SW480 (cell line): ENCODE measurements at places on chromosomes 7 and 10.

- DNase-seq = no peak
These were observed 894.5 kb upstream of the MBL2 start for GRCh38 chr10:53667063-53667462.

DNA sequence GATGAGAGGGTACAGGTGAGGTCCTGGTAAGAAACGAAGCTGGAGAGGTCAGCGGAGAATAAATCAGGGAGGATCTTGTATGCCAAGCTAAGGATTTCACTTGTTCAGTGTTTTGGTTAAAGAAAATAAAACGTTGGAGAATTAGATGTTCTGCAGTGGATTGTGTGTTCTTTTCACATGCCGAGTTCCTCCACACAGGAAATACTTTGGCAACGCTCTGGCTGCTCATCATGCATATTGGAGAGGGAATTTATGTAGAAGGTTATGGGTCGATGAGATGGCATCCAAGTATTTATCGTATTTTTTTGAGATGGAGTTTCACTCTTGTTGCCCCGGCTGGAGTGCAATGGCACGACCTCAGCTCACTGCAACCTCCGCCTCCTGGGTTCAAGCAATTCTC, 11.0 kb downstream of the RPS24 start:
- DNase-seq = no peak

DNA sequence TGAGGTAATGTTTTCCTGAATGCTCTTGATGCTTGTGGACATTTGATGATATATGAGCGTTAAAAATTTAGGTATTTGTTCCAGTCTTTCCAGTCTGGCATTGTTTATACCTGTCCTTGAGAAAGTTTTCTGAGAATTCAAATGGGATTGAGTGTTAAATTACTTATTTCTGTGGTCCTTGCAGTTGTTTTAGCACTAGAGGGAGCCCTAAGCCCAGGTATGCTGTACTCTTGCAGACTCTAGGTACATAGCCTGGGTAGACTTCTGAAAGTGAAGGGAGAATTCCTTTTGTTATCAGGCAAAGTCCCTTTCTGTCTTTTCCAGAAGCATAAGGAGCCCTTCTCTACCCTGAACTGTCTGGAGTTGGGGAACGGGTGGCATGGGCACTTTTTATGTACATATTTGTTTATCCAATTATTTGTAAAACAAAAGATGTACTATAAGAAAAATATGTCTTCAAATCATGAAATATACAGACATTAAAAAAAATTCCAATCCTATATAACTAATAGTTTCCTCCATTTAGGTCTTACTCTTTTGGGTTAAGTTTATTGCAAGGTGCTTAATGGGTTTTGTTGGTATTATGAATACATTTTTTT, 262.1 kb downstream of the ATRNL1 start:
- DNase-seq = peak; percentile 77

GRCh38 chr7:140972876-140973829, 41.6 kb downstream of the MRPS33 start:
- no peak for DNase-seq

DNA sequence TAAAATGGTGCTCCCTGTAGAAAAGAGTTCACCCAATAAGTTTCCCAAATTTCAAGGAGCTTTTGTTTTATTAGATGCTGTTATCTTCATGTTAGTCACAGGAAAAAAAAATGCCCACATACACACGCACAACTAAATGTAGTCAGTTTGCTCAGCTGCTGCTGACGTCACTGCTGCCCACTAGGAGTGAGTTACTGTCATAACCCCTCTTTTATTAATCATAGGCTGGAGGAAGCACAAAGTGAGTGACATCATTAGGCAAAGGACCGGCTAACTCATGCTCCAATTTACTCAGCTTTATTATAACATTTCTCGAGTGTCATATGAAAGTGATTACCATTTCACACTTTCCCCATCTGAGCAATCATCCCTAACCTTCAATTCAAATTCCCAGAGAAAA, 6.7 kb upstream of the INHBA start:
- DNase-seq = peak; percentile 26

DNA sequence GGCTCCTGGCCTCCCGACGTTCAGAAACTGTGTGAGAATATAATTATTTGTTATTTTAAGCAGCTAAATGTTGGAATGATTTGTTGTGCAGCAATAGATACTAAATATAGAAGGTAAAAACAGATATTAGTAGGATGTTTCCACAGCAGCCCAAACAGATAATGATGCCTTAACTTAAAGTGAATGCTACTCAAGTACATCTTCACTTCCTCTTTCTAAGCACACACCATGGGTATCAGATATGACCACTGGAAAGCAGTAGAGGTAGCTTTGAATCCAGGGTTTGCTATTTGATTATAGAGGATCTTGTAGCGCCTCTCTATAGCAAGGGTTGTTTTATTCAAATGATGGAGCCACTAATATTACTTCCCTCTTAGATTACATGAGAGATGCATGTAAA, 38.2 kb upstream of the BET1 start:
- DNase-seq = no peak

DNA sequence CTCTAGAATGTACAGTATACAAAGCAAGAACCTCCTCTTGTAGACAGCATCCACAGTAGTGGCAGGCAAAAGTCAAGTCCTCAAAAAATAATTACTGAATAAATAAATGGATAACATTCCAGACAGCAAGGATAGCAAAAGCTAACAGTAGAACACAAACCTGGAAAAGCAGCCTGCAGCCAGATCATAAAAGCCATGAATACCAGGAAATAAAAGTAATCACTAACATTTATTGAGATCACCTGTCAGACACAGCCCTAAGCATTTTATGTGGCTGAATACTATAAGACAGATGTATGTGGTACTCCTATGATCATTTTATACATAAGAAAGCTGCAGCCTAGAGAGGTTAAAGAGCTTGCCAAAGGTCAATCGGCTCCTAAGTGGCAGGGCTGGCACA, 34.0 kb downstream of the CUL2 start:
- DNase-seq = no peak

- DNase-seq = peak; percentile 34
These were observed 167.7 kb upstream of the MKLN1 start for GRCh38 chr7:131159961-131160361.

DNA sequence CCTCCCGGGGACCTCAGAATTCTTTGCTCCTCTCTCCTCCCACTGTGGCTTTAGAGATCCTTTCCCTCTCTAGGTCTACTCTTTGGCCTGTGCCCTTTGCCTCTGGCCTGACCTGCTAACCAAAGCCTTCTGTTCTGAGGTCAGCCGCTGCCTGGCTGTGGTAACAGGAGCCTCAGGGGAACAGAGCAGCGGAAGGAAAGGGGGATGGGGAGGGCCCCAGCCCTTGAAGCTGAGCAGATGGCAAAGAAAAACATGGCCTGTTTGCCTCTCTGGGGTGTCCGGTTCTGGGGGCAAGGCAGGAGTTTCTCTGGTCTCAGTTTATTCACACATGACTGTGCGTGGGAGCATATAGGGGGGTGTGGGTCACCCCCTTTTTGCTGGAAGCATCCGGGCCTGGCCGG, 28.2 kb downstream of the COL26A1 start:
- DNase-seq = peak; percentile 79

DNA sequence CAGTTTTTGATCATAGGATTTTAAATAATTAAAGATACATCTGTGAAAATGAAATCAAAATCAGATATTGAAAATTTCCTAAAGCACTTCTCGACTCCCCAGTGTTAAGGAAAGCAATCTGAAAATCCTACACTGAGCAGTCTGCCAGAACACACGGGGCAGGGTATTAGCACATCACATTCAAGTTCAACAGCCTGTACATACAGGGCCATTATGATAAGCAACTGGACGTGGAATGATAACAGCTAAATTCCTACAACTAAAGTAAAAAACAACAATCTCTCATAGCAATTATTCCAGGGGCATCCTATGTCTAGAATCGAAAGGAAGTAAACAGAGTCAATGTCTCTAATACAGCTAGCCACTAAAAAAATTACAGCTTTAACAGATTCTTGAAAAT, 31.7 kb downstream of the TRDMT1 start:
- no peak for DNase-seq

DNA sequence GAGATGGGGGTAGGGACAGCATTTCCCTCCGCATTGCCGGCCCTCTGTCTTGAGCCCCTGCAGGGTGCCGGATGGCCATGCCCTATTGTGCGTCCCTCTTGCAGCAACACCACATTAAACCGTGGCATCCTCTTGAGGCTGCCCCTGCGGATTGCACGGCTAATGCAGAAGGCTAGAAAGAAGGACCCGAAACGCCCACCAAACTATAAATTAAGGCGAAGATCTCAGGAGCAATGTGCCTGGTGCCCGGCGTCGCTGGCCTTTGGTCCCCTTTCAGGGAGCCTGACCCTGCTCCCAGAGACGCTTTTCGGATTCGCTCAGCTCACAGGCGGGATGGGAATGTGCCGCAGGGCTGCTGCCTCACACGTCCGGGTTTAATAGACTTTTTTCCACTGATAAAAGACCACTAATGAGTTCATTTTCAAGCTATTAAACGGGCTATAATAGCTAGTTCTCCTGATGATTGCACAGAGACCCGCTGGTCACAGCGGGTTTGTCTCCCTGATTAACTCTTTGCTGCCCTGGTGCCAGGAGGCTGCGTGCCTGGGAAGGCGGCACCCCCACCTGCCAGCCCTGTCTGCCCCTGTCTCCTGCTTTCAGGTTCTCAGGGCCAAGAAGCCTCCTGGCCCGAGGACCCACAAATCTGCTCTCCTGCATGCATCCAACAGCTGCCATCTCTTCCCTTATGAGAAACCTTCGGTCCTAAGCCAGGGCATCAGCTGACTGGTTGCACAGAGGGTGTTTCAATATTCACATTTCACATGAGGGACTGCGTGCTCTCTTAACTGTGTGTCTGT, 128.3 kb downstream of the ADARB2 start:
- no peak for DNase-seq

DNA sequence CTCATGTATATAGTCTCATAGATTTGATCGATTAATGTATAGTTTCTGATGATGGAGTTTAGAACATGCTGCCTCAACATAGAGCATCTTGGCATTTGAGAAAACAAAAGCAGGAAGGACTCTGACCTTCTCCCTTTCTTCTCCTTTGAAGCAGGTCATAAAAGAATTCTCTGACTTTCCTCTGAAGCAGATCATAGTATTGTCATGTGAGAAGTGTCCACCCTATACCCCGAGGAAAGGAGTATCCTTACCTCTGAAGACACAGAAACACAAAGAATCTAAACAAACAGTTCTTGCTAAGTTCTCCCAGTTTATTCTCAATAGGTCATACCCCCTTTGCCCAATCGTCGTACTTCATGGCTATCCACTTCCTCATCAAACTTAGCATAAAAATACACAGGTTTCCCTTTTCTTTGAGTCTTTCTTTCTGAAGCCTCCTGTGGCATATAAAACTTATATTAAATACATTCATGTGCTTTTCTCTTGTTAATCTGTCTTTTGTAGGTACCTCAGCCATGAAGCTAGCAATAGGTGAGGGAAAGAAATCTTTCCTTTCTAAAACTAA, 194.9 kb downstream of the REEP3 start:
- no peak for DNase-seq

DNA sequence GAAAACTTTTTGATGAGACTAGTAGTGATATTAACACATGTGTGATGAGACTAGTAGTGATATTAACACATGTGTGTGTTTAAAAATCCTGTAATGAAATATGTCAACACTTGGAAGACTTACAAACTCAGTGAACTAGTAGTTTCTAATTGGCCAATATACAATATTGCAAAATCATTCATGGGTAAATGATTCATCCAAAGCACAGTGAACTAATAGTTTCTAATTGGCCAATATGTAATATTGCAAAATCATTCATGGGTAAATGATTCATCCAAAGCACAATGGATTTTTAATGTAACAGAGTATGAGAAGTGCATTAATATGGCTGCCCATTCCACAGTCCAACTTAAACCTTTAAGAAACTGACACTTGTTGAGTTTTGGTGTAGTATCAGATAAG, 77.8 kb downstream of the ATAD1 start:
- no peak for DNase-seq

- DNase-seq = no peak
These were observed 243.8 kb downstream of the GLI3 start for GRCh38 chr7:41992881-41993867.

- DNase-seq = no peak
These were observed 183.0 kb downstream of the RAB11FIP2 start for GRCh38 chr10:117863771-117864170.

DNA sequence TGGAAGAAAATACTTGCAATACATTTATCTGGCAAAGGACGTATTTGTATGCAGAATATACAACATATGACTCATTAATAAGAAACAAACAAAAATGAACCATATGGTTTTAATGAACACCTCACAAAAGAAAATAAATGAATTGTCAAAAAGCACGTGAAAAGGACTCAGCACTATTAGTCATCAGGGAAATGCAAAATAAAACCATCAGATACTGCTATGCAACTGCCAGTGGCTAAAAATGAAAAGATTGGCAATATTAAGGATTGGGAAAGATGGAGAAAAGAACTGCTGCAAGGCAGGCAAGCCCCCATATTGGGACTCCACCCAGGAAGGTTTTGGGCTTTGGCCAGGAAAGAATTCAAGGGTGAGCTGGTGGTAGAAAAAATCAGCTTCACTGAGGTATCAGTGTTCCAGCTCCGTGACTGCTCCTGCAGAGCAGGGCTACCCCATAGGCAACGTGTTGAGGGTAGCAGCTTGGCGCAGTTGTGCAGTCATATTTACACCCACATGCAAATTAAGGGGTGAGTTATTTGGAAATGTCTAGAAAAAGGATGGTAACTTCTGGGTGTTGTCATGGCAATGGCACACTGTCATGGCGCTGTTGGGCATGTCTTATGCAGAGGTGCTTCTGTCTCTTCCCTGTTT, 72.7 kb downstream of the CUBN start:
- DNase-seq = no peak

DNA sequence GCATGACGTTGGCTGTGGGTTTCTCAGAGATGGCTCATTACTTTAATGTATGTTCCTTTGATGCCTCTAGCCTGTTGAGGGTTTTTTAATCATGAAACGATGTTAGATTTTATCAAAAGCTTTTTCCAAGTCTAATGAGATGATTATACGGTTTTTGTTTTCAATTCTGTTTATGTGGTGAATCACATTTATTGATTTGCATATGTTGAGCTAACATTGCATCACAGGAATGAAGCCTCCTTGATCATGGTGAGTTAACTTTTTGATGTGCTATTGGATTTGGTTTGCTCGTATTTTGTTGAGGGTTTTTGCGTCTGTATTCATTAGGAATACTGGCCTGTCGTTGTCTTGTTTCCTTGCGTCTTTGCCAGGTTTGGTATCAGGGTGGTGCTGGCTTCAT, 52.3 kb upstream of the PTPN12 start:
- DNase-seq = peak; percentile 61

DNA sequence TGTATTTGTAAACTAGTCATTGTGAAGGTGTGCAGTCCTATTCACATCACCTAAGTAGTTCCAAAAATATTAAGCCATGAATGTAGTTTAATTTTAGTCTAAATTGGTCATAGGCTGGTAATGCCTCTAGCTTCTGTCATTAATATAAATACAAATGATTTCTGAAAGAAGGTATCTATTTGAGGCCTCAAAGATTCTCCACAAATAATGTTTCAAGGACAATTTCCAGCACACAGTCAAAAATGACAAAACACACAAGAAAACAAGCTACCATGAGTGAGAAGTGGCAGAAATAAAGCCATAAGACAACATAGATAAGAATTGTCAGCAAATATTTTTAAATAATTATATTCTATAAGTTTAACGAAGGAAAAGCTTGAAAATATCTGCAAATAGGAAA, 66.7 kb upstream of the PDK4 start:
- DNase-seq = no peak
